SK-N-DZ (cell line): ENCODE measurements at places on chromosomes 12 and 14.

DNA sequence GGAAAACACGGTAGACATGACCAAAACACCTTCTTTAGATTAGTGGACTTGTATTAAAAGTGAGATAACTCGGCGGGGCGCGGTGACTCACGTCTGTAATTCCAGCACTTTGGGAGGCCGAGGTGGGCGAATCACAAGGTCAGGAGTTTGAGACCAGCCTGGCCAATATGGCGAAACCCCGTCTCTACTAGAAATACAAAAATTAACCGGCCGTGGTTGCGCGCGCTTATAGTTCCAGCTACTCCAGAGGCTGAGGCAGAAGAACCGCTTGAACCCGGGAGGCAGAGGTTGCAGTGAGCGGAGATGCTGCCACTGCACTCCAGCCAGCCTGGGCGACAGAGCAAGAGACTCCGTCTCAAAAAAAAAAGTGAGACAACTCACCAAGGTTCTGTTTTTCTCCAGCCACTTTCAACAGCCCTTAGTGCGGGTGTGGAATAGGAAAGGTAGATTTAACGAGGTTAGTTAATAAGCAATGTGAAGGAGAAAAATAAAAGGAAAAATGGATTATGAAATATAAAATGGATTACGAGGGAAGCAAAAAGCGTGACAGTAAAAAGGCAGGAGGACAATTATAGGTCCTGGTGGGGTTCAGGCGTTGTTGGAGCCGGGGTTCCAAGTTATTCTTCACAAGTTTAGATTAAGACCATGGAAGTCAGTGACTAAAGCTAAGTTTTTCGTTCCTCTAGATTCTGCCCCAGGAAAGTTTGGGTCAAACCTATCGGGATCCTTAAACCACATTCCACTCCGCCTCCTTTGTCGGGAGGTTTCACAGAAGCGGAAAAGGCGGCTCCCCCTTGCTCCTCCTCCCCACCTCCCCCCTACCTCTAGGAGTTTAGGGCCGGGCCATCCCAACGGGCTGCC, 534 bp downstream of the PPP2R3C start:
- no peak for DNase-seq

DNA sequence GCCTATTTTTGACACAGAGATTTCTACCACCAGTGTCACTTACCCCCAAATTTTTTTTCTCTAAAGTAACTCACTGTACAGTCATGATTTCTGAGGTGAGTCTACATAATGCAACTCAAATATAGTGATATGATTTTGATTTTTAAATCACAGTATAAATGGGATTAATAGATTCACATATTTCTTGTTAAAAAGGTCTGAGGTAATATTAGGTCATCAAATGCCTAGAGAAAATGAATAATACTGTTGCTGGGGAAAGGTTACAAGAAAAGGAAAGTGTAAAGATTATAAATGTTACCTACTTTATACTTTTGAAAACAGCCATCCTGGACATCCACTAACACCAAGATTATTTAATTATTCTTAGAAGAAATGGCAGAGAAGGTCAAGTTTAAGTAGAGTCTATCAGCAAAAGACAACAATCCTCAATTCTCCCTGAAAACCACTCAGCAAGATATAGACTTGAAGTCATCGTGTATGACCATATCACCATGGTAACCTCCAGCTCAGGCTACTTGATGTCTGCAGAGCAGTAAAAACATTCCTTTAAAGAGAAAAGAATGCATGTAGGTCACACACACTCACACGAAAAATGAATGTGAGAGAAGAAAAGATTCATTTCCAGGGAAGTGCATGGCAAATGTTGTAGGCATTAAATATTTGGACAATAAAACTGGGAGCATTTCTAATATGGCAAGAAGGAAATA, 58.7 kb downstream of the CCDC59 start:
- DNase-seq = no peak

- DNase-seq = no peak
Observed at GRCh38 chr14:51533160-51533559, 118.5 kb upstream of the FRMD6 start.

- no peak for DNase-seq
Observed at GRCh38 chr12:9634969-9635754, 27.4 kb upstream of the KLRB1 start.
